MG63 (cell line): ENCODE measurements at places on chromosomes 7 and 10. TPM values are rescaled to one million over a fixed set of nuclear protein-coding genes. Genes with fewer than 3 reads are reported as not detected.

Gene TRPV5
- total RNA-seq: not detected in 2 replicates

Gene HABP2
- not detected in 2 replicates for total RNA-seq

Gene AASS
- total RNA-seq: 0.82 and 3.6 TPM in 2 replicates

Gene DGKB
- total RNA-seq: not detected in 2 replicates

Gene SLC16A12
- total RNA-seq: not detected in 2 replicates

Gene CYP26C1
- total RNA-seq: not detected in 2 replicates

Gene ANKRD30A
- not detected in 2 replicates for total RNA-seq

Gene ACSM6
- not detected in 2 replicates for total RNA-seq

Gene ZNF365
- total RNA-seq: 0.89 and 1.5 TPM in 2 replicates
